ENCODE measurements at places on chromosomes 6 and 20.

DNA sequence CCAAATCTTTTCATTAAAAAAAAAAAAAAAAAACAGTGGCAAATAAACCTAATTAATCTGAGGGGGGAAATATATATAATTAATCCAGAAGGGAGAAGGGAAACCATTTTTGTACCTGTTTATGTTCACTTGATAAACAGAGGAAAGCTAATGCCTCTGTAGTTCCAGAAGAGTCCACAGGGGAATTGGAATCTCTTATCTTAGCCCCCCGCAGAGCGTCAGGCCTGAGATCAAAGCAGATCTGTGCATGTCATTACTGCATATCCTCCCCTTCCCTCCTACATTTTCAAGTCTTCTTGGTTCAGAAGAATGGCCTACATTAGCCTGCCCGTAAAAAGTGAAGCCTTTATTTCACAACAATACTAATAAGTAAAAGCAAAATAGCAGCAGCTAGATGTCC is 157.2 kb downstream of the PTPRT start:
- H3K36me3 ChIP-seq: no peaks in the 10 kb centered on the region
- no peak overlapping the region for H3K4me3 ChIP-seq
- no peaks in the 10 kb centered on the region for H3K27me3 ChIP-seq
- no peak for DNase-seq
- H3K4me1 ChIP-seq: no peaks in the 10 kb centered on the region

DNA sequence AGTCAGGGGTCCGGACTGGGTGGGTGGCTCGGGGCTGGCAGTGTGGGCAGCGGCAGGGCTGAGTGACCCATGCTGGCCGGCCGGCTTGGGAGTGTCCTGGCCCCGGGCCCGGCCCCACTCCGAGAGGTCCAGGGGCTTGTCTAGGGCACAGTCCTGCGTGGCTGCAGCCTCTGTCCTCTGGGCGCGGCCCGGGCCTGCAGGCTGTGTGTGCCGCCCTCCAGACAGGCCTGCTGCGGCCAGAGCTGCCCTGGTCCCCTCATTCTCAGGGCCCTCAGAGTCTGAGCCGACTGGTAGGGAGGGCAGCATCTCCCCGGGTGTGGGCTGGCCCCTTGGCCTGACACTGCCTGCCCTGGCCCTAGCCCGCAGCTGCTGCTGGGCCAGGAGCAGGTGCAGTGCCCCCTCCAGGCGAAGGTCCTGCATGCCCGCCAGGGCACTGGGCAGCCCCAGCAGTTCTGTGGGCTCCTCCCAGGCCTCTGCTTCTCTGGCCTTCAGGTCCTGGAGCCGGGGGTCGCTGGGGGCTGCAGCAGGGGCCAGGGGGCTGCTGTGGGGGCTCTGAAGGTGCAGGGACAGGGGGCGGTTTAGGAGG is 6.9 kb upstream of the CABLES2 start:
- H3K4me3 ChIP-seq: no peak overlapping the region
- H3K36me3 ChIP-seq: no peaks in the 10 kb centered on the region
- DNase-seq: no peak
- H3K27me3 ChIP-seq: no peaks in the 10 kb centered on the region

- peak overlapping the region; percentile 85 for H3K27ac ChIP-seq
- peak overlapping the region; percentile 98 for H3K4me3 ChIP-seq
- H3K36me3 ChIP-seq: peaks cover 13% of the 10 kb centered on the region
- peak; percentile 59 for DNase-seq
- H3K27me3 ChIP-seq: no peaks in the 10 kb centered on the region
Measured at GRCh38 chr6:7106752-7107577, 796 bp upstream of the RREB1 start.

GRCh38 chr6:109458774-109459531 is 3.4 kb upstream of the MICAL1 start:
- peak overlapping the region; percentile 7 for H3K27ac ChIP-seq
- H3K36me3 ChIP-seq: peaks cover 36% of the 10 kb centered on the region
- peaks cover 46% of the 10 kb centered on the region for H3K4me1 ChIP-seq
- peak; percentile 44 for DNase-seq

DNA sequence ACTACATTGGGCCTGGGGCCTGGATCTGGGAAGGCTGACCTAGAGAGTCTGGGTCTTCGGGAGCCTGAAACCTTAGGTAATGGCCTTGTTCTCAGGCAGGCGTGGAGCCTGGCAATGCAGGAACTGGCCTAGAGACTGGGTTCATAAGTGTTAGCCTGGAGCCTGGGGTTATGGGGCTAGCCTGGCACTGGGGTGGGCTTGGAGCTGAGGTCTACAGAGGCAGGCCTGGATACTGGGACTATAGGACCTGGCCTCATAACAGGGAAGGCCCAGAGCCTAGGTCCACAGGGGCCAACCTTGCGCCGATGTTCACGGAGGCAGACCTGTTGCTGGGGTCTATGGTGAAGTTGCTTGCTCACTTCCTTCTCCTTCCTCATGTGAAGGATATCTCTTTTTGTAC is 843.8 kb upstream of the GJE1 start:
- H3K4me1 ChIP-seq: no peaks in the 10 kb centered on the region
- DNase-seq: no peak
- H3K27me3 ChIP-seq: no peaks in the 10 kb centered on the region
- peaks cover 2% of the 10 kb centered on the region for H3K36me3 ChIP-seq
- H3K4me3 ChIP-seq: no peak overlapping the region
- H3K27ac ChIP-seq: no peak overlapping the region

- H3K4me1 ChIP-seq: peaks cover 32% of the 10 kb centered on the region
- peak overlapping the region; percentile 90 for H3K27ac ChIP-seq
- no peak overlapping the region for H3K4me3 ChIP-seq
- H3K27me3 ChIP-seq: no peaks in the 10 kb centered on the region
- no peak for DNase-seq
Measured at GRCh38 chr6:157551041-157551832, 170.2 kb downstream of the ZDHHC14 start.

DNA sequence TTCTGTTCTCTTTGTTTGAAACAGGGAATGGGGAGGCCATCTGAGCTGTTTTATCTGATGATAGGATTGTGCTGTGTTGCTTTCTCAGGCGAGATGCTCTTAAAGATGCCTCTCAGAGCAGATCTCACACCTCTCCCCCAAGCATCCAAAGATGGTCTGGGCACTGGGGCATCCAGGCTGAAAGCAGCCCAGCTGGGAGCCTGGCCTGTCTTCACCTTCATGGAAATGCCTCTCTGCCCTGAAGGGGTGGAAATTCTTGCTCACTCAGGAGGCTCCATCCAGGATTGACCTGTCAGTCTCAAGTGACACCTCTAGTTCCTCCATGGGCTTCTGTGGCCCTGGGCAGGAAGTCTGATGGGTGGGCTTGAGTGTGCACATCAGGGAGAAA is 86.4 kb downstream of the TCP11 start:
- H3K36me3 ChIP-seq: peaks cover 6% of the 10 kb centered on the region
- no peaks in the 10 kb centered on the region for H3K4me1 ChIP-seq
- H3K27me3 ChIP-seq: no peaks in the 10 kb centered on the region
- no peak overlapping the region for H3K27ac ChIP-seq

- H3K27me3 ChIP-seq: no peaks in the 10 kb centered on the region
- H3K36me3 ChIP-seq: no peaks in the 10 kb centered on the region
- no peak overlapping the region for H3K4me3 ChIP-seq
- no peak for DNase-seq
- peaks cover 11% of the 10 kb centered on the region for H3K4me1 ChIP-seq
Measured at GRCh38 chr20:41011551-41012067, 17.0 kb upstream of the TOP1 start.

DNA sequence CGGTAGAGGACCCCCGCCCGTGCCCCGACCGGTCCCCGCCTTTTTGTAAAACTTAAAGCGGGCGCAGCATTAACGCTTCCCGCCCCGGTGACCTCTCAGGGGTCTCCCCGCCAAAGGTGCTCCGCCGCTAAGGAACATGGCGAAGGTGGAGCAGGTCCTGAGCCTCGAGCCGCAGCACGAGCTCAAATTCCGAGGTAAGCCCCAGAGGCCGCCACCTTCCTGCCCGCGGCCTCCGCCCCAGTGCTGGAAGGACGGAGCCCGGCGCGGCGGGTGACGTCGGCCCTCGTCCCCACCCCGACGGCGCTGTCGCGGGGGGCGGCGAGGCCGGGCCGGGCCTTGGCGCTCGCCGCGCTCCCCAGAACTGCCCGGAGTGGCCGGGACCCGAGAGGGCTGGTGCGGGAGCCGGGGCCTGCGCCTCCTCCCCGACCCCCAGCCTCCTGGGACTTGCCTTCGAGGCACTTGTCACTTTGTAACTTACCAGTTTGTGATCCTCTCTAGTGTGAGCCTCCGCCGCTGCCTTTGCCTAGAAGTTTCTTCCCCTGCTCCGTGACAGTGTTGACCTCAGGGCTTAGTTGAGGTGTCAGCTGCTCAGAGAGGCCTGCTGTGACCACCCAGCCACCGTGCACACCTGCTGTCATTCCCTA is 417 bp downstream of the VAPB start:
- peak overlapping the region; percentile 90 for H3K4me3 ChIP-seq
- H3K27ac ChIP-seq: peak overlapping the region; percentile 96
- peak; percentile 47 for DNase-seq
- peaks cover 9% of the 10 kb centered on the region for H3K27me3 ChIP-seq
- peaks cover 7% of the 10 kb centered on the region for H3K36me3 ChIP-seq
- H3K4me1 ChIP-seq: peaks cover 42% of the 10 kb centered on the region

DNA sequence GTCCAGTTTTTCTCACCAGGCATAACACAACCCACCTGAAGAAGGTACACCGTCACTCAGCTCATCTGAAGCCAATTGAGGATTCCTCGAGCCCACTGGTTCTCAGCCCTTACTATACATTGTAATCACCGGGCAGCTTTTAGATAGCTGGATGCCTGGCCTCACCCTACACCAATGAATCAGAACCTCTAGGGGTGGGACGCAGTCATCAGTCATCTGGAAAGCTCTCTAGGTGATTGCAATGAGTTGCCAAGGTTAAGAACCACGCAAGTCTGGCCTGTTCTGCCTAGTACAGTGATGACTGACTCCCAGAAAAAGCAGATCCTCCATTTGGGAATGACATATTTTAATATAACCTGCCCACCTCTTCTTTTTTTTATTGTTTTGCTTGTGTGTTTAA is 41.1 kb downstream of the MC3R start:
- H3K27me3 ChIP-seq: peaks cover 13% of the 10 kb centered on the region
- no peak overlapping the region for H3K27ac ChIP-seq
- DNase-seq: no peak

DNA sequence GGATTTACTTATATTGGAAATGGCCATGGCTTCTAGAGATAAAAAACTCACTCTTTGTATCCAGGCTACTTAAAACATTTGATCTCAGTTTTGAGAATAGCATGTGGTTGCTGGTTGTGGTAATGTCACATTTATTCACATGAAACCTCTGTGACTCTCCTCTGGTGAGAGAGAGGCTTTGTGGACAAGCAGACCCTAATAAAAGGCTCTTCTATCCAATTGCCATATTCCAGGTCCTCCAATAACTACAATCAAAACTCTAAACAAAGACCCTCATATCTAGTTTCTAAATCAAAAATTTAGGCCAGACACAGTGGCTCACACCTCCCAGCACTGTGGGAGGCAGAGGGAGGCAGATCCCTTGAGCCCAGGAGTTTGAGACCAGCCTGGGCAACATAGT is 176.3 kb upstream of the LAMP5 start:
- H3K27ac ChIP-seq: no peak overlapping the region
- H3K4me1 ChIP-seq: no peaks in the 10 kb centered on the region
- no peak for DNase-seq
- no peak overlapping the region for H3K4me3 ChIP-seq
- no peaks in the 10 kb centered on the region for H3K27me3 ChIP-seq
- no peaks in the 10 kb centered on the region for H3K36me3 ChIP-seq

- H3K4me3 ChIP-seq: no peak overlapping the region
- no peak for DNase-seq
- H3K36me3 ChIP-seq: peaks cover 4% of the 10 kb centered on the region
- no peak overlapping the region for H3K27ac ChIP-seq
- H3K4me1 ChIP-seq: no peaks in the 10 kb centered on the region
Measured at GRCh38 chr6:111411978-111412566, 70.9 kb downstream of the REV3L start.

GRCh38 chr6:4434655-4435054 is 299.3 kb upstream of the ECI2 start:
- no peak overlapping the region for H3K4me3 ChIP-seq
- no peaks in the 10 kb centered on the region for H3K27me3 ChIP-seq
- H3K36me3 ChIP-seq: no peaks in the 10 kb centered on the region
- H3K4me1 ChIP-seq: no peaks in the 10 kb centered on the region

DNA sequence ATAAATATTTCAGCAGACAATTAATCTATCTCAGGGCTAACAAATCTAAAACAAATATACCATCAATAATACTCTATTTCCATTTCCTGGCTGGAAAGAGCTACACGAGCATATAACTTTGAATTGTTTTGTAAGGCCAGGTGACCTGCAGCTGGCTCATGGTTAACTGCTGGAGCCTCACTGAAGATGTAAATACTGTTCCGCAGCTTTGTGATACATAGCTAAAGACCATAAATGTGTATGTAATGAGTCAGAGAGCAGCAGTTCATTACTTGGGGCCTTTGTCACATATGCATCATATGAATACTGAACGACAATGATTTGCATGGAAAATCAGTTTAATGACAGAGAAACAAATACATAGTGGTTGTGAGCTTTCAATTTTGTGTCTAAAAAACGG is 109.4 kb upstream of the CCN2 start:
- H3K4me1 ChIP-seq: no peaks in the 10 kb centered on the region
- H3K4me3 ChIP-seq: no peak overlapping the region
- H3K27me3 ChIP-seq: no peaks in the 10 kb centered on the region
- no peaks in the 10 kb centered on the region for H3K36me3 ChIP-seq
- no peak overlapping the region for H3K27ac ChIP-seq

All from effector memory CD8-positive, alpha-beta T cell (primary cell).